Activated T-helper 17 cell treated with anti-CD3 and anti-CD28 coated beads, Interleukin-2, amount 50 U/mL, for 72 hours (primary cell): ENCODE measurements at places on chromosomes 7 and 10. TPM values are rescaled to one million over a fixed set of nuclear protein-coding genes. Genes with fewer than 3 reads are reported as not detected.

LRWD1 gene
- total RNA-seq, result 20.6 TPM

MMP21 gene
- not detected for total RNA-seq

GRCh38 chr10:59072038-59072437 lies 104.4 kb upstream of the PHYHIPL start:
- no peak for ATAC-seq

DNA sequence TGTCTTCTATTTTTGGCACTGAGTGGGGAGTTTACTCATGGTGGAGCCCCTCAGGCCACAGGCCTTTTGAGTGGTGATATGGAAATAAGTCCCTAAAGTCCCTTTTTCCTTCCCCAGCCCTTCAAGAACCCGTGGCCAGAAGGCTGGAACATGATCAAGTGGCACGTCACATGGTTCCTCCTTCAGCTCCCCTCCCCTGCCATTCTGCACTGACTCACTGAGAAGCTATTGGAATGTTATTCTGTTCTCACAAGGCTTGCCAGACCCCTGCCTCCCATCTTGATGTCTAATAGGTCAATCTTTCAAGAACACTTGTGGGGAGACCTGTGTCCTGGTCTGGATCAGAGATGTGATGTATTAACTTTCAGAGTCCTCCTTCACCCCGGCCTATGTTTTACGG lies 279.8 kb downstream of the SEC23IP start:
- ATAC-seq, result no peak

DNA sequence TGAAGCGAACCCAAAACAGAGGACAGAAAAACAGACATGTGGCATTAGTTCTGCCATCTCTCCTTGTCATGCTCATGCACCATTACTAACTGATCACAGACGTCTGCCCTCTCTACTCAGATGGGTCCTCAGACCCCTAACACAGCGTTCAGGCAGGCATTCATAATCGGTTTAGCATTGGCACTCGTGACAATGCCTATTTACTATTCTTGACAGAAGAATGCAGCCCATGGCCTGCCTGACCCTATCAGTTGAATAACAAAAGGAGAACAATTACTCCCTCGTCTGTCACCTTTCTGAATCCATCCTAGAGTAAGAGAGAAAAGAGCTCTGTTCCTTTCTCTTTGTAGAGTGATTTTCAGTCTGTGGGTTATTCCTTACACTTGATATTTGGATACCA lies 194.6 kb upstream of the PHYHIPL start:
- no peak for ATAC-seq
